ENCODE measurements at places on chromosomes 5 and 9.

DNA sequence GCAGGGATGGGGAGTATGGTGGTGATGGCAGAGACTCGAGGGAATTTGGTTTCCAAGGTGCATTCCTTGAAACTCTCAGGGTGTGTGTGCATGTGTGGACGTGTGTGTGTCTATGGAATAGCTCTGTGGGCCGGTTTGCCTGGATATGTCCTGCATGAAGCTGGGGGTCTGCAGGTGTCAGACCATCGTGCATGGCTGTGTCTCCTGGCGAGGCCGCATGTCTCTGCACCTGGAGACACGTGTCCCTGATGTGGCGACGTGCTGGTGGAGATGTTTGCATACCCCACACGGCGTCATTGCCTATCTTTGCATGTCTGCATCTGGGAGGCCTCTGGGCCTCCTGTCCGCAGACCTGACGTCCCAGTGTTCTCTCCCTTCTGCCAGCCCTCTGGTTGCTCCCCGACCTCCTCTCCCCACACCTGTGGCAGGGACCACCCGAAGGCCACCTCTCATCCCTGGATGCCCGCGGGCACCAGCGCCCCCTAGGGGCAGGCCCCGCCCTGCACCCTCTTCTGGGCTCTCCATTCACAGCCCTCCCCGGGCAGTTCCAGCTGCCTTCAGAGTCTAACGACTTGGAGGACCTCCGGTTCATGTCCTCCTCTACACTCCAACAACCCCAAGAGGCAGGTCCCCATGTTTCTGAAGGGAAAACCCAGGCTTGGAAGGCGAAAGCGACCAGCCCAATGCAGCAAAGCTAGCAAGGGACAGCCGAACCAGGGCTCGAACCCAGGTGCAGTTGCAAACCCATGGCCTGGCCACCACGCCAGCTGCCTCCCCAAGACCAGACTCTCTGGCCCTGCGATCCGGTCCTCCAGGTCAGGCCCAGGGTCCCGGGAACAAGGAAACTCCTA lies 88.6 kb downstream of the LMX1B start:
- DNase-seq: no peak

DNA sequence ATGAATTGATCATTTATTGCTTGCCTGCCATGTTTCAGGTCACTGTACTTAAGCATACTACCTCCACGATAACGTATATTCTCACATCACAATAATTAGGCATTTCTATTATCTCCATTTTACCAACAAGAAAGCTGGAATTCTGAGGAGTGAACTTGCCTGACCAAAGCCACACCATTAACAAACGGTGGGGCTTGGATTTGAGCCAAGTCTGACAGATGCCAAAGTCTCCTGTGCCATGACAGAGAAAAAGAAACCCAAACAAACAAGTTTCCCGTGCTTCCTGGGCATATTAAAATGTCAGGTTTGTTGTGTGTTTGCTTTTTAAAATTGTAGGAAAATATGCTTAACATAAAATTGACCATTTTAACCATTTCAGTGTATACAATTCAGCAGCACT lies 40.8 kb upstream of the KCNV2 start:
- peak; percentile 47 for DNase-seq

GRCh38 chr9:111483439-111483857 lies 735 bp downstream of the ECPAS start:
- peak; percentile 54 for DNase-seq

DNA sequence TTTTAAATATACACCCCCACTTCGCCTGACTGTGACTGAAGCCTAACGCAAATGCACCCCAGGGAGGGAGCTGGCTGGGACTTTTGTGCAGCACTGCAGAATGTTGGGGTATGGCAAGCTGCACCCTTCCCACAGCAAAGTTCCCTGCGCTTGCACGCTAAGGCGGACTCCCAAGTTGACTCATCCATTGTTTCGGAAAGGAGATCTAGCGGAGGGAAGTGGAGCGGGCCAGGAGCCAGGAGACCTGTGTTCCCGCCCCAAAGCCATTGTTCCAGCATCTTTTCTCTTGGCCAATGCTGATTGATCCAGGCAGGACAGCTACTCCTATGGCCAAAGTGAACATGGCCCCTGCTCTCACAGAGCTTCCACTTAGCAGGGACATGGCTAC lies 202.9 kb downstream of the AOPEP start:
- no peak for DNase-seq

GRCh38 chr5:35477321-35477720 lies 140.3 kb upstream of the SPEF2 start:
- DNase-seq: no peak

DNA sequence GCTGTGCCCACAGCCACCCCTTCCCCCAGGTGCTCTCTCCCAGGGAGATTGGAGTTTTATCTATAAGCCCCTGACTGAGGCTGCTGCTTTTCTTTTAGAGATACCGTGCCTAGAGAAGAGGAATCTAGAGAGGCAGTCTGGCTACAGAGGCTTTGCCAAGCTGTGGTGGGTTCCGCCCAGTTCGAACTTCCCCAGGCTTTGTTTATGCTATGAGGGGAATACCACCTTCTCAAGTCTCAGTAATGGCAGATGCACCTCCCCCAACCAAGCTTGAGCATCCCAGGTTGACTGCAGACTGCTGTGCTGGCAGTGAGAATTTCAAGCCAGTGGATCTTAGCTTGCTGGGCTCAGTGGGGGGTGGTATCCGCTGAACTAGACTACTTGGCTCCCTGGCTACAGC lies 157.4 kb downstream of the CAAP1 start:
- no peak for DNase-seq

DNA sequence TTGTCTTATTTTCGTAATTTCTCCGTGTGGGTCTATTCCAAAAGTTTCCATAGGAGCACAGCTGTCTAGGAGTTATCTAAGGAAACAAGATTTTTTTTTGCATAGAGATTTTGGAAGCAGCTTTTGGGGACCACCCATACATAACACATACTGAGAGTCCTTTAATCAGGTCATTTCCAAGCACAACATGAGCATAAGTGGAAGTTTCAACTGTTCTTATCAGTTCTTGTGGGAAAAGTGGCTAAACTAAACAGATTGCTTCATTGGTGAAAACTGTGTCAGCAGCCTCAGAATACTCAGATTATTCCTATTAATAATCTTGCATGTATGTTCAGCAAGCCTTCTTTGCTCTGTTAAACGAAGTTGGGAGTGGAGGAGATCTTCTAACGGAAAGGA lies 153.6 kb upstream of the TYRP1 start:
- no peak for DNase-seq

GRCh38 chr5:57931807-57932206 lies 449.2 kb upstream of the ACTBL2 start:
- DNase-seq: no peak

- DNase-seq: no peak
These were observed 193.5 kb downstream of the CD180 start for GRCh38 chr5:67002832-67003684.

DNA sequence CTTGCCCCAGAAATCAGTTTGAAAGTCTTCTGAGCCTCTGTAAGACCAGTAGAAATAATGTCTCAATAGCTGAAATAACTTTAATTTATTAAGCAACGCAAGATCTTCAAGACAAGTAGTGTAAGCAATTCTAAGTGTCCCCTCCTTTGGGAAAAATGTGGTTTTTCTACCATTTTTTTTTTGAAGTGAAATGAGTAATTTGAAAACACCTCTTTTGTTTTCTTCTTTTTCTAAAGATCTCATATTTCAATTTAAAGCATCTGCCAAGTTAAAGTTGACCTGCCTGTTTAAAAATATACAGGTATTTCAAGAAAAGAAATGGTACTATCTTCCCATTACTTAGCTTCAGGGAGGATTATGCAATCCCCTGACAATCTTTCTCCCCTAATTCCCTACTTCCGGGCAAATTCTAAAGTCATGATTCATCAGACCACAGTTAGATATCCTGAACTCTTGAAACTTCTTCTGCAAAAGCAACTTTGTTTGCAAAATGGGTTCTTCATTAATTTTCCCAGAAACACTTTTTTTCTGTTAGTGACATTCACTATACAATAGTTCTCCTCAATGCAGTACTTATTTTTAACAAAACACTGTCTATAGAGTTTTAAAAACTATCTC lies 7.8 kb upstream of the ANXA1 start:
- DNase-seq: no peak

DNA sequence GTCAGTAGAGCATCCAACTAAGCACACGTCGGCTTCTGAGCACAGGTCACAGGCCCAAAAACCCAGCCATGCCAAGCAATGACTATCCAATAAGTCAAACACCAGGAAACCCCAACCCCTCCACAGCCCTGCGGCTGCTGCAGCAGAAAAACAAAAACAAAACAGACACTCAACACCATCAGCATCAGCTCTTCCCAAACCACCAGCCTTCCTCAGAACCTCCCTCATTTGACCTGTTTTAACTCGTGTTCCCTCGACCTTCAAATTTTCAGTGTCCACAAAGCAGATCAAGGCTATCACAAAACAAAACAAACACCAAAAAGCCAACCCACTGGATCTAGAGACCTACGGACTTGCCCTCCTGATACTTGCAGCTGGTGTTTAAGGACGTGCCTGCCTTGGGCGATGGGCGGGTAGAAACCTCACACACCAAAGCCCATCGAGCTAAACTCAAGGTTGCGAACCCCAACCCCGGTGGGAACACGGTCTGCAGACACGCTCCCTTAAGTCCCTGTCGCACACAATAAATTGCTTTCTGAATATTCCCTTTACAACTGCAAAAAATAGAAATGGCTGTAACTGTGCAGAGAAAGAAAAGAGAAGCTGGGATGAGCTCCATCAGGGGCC lies 247.1 kb upstream of the ANKRD55 start:
- no peak for DNase-seq

DNA sequence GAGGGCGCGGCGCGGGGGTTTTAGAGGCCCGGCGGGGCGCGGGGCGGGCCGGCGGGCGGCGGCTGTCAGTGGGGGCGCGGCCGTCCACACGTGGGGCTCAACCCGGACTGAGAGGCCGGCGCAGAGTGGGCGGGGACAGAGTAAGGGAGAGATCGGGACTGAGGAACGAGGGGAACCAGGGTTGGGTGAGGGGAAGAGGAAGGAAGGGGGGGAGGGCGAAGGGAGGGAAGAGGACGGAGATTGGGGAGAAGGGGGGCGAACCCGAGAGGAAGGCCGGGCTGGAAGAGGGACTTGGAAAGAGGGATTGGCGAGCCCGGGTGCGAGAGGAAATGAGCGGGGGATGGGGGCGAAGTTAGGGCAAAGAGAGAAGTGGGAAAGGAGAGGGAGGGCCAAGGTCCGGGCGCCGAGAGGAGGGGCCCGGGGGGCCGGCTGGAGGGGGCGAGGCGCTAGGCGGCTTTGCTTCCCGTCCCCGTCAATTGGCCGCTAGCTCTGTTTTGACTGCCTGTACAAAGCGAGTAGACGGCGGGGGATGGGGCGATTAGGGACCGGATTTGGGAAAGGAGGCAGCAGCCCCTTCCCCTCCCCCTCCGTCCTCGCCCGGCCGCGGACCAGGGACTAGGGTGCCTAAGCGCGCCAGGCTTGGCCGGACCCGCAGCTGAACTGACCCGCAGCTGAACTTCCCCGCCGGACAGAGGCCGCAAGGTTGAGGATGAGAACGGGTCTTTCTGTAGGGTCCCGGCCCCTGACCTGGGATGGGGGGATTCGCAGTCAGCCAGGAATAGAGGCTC lies 399 bp upstream of the FBN2 start:
- DNase-seq: peak; percentile 33

- DNase-seq: no peak
These were observed 351.5 kb upstream of the KLF4 start for GRCh38 chr9:107841076-107841475.

GRCh38 chr5:95907067-95907705 lies 54.5 kb downstream of the ELL2 start:
- no peak for DNase-seq

DNA sequence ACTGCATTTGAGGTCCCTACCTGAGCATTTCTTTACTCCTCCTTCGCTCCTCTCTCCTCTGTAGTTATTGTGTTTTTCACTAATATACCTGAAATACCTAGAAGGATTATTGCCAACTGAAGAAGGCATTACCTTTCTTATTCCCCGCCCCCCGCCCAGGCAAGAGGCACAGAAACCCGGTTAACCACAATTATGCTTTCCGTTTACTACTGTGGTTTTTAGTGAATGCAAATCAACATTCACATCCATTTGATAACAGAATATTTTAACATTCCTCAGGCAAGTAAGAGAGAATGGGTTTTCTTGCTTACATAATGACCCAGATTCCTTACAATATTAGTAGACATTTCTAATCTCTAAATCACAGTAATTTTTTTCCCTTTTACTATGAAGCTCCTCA lies 136.9 kb downstream of the PCSK5 start:
- DNase-seq: no peak

DNA sequence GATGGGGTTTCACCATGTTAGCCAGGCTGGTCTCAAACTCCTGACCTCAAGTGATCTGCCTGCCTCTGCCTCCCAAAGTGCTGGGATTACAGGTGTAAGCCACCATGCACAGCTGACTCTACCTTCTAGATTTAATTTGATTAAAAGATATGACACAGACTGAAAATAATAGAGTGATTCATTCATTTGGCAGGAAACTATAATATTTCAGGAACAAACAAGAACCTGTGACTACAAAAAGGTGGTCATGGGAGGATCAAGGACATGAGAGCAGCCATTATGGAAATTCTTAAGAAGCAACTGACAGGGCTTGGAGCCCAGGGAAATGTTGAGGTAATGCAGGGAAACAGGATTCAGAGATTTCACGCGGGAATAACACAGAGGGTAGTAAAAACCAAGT lies 265.5 kb upstream of the DAP start:
- no peak for DNase-seq

Measured in COR-L47 (cell line).